Activated naive CD8-positive, alpha-beta T cell treated with anti-CD3 and anti-CD28 coated beads, Interleukin-2, amount 10 ng/mL, durations not matched to agents 7 days and 5 days (primary cell): ENCODE measurements at places on chromosomes 2 and 18.

DNA sequence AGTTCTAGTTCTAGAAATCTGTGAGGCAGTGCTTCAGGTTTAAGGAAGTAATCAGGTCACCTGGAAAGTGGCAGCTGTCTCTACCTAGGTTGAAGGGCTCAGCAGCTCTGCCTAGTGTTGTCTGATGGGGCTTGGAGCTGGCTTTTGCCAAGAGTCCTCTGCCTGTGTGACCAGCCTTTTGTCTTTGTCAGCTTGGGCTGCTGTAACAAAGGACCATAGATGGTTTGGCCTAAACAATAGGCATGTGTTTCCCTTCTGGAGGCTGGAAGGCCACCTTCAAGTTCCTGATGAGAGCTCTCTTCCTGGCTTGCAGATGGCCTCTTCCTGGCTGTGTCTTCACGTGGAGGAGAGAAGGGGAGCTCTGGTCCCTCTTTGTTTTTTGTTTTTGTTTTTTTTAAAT lies 13.3 kb downstream of the UBE2F start:
- no peak for DNase-seq

DNA sequence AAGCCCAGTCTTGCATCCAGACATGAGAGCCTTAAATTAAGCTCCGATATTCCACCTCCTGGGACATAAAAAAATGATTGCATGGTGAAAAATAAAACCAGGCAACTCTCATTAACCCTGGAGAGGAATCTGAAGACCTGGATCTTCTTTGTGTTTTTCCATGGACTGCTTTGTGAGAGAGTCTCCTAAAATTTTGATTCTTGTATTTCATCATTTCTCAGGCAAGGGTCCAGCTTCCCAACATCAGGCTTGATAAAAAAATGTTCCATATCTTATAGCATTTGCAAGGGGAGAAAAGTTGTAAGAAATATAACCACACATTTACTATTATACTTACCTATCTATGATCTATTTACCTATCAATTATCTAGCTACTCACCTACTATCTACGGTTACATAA lies 327.5 kb upstream of the SPHKAP start:
- no peak for DNase-seq

GRCh38 chr2:157771234-157771633 lies 104.9 kb downstream of the ACVR1 start:
- no peak for DNase-seq

DNA sequence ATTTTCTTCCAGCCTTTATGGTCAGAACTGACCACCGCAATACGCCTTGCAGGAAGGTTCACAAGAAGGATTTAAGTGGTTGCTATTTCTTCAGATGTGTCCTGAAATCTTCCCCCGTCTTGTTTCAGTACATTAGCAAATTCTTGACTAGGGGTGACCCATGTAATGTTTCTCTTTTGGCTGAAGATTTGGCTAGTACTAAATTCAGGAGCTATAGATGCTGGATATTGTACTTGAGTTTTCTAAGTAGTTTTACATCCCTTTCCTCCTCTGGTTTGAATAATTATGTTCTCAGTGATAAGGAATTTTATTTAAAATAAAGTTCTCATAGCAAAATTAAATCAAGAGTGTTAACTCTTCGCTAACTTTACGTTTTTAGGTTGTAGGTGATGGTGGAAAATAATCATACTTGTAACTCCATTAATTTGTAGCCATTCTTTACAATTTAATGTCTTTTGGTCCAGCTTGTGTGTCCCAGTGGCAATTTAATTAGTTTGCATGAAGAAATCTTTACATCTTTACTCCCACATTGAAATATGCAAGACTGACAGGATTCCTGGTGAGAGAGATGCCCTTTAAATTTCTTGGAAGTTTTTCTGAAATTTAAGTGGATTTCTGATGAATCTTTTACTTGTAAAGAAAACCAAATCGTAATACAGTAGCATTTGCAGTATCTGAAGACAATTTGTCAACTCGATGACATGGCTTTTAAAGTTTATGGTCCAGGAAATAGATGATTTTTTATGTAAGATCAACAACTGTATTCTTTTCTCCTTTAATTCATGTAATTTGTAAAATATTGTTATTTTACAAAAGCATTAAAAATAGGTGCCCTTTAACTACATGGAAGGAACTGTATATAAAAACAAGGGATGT lies 2.8 kb downstream of the PHLPP1 start:
- DNase-seq: no peak

GRCh38 chr2:60510713-60511112 lies 42.7 kb downstream of the BCL11A start:
- no peak for DNase-seq

DNA sequence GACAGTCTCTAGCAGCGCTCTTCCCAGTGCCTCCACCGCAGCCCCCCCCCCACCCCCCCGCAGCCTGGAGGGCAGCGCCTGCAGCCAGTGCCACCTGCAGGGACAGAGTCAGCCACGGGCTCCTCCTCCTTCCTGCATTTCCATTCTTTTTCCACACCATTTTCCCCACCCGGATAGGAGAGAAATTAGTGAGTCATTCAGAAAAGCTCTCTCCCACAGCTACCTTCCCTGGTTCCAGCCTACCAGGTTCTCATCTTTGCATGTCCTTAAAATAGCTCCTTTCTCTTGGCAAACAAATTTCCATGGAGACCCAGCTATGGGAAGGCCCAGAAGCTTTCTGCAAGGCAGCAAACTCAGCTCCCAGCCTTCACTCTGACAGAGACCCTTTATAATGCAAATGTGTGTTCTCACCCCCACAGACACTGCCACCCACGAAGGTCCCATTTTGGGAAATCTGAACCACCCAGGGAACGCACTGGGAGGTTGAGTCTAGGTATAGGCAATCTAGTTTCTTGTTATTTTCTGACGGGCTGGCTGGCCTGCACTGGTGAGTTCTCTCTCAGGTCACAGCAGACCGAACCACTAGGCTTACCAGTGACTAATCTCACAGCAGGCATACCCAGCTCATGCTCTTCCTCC lies 41.8 kb upstream of the ATG16L1 start:
- no peak for DNase-seq

GRCh38 chr2:118558846-118559245 lies 288.6 kb downstream of the EN1 start:
- no peak for DNase-seq

DNA sequence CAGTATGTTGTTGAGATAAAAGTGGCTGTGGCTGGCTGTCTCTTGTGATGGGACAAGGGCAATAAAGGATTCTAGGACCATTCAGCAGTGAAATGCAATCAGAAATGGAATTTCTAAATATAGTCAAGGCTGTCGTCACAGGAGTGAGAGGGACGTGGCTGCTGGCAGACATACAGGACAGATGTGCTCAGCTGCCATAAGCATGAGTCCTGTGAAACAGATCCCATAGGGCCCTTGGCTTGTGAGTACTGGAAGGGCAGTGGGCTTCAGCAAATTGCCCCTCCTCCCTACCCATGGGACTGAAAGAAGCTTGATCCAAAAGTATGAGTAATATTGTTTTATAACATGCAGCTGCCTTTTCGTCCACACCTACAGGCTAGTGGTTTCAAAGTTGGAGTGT lies 4.2 kb upstream of the CNNM3 start:
- no peak for DNase-seq

GRCh38 chr18:67590571-67591141 lies 74.1 kb upstream of the DSEL start:
- no peak for DNase-seq

GRCh38 chr2:53170466-53170865 lies 597.1 kb upstream of the CHAC2 start:
- DNase-seq: no peak

DNA sequence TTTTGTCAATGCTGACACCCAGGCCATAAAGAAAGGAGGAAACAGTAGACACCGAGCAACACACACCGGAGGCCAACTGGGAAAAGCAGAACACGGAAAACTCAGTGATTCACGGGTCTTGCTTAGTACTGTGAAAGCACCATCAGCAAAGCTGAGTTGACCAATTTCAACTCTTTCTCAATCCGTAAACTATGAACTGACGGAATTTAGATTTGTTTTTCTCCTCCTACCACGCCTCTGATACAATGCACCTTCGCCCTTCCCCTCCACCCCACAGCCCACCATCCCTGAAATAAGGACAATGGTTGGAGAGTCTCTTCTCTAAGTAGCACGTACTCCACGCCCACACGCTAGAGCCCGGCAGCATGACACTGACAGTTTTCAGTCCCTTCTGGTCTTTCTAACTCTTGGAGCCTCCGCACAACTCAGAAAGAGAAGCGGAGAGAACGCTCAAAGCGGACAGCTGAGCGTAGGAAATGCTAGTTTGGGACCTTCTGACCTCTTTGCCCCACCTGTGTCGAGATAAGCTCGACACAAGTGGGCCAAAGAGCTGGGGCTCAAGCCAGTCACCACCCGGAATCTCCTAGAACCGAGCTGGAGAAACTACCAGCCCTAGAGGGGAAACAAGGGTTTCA lies 669 bp downstream of the LNPK start:
- DNase-seq: no peak

DNA sequence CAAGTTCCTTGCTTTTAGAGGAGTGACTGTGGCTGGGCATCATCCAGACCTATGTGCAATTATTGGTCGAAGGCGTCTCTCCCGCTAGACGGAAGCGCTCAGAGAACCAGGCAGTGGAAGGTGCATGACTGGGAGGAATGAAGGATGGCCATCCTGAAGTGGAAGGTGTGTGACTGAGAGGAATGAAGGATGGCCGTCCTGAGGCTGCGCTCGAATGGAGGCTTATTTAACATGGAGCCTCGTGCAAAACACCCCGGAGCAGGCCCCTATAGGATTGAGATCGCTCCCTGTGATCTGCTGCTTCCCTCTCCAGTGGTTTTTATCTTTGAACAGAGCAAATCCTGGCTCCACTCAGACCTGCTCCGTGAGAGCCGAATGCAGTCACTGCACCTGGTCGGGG lies 140.2 kb upstream of the ID2 start:
- DNase-seq: no peak

DNA sequence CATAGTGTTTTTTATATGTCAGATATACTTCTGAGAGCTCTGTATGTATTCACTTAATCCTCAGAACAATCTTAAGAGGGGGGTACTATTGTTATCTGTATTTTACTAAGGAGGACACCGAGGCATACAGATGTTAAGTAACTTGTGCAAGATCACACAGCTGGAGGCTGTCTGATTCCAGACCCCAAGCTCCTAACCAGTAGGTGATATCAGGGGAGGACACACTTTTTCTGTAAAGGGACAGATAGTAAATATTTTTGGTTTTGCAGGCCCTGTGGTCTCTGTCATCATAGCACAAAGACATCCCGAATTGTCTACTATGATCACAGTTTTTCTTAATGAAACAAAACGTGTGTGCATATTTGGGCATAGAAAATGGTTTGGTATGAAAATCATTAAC lies 143.7 kb downstream of the LAMA3 start:
- no peak for DNase-seq

- DNase-seq: no peak
Measured at GRCh38 chr2:194720462-194720861, 936.6 kb upstream of the SLC39A10 start.

DNA sequence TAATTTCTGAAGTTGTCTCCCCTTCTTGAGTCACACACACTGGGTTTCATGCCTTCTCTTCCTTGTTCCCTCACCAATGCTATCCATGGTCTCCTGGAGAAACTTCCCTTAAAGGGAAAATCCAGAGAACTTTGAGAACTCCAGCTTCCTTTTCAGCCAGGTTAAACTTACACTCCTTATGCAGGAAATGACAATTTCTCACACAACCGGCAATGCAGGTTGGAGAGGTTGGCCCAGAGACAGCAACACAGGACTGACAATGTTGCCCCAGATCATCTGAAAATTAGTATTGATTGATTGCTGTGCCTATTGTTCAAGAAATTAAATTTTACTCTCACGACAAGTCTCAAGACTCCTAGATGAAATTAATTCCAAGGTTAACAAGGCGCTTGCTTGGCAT lies 292.2 kb downstream of the NYAP2 start:
- DNase-seq: no peak

DNA sequence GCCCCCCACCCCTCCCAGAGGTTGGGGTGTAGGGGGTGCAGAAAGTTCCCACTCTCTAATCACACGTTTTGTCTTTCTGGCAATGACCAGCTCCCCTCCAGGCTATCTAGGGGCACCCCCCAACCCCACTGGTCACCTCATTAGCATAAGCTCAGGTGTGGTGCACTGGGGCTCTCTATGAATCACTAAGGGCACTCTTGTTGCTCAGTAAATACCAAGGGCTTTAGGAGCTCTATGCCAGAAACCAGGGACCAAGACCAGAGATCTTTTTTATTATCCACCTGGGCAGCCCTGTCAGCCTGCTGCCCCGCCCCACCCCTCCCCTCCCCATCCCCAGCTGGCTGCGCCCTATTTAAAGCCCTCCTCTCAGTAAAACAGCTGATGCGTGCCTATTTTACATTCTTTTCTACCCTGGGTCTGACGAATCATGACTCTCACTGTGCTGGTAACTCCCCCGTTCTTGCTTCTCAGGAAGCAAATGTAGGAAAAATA lies 24.3 kb downstream of the NCK2 start:
- DNase-seq: peak; percentile 28

DNA sequence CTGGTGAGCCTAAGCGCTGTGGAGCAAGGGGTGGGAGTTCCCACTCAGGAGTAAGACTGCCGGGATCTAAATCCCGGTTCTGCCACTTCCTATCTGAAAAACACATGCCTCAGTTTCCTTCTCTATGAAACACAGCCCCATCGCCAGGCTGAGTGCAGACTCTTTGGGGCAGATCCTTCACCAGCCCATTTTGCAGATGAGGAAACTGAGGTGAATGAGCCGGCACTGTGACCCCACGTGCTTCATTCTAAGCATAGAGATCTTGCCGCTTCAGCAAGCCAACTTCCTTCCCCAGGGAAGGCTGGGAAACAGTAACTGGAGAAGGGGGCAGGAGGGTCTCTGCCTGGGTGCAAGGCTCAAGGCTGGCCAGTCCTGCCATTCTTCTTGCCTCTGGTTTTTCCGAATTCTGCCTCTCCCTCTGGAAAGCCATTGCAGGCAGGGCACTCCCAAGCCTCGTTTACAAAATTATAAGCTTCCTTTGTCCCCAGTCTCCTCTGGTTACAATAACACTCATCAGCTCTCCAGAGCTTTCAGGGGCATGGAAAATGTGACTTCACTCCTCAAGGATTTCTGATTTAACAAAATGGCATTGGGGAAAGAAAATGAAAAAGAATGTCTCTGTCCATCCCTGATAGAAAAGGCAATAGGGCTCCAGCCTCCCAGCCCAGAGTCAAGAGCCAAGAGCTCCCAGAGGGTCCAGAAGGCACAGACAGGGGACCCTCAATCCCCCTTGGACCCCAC lies 249.2 kb downstream of the TNS1 start:
- DNase-seq: no peak

DNA sequence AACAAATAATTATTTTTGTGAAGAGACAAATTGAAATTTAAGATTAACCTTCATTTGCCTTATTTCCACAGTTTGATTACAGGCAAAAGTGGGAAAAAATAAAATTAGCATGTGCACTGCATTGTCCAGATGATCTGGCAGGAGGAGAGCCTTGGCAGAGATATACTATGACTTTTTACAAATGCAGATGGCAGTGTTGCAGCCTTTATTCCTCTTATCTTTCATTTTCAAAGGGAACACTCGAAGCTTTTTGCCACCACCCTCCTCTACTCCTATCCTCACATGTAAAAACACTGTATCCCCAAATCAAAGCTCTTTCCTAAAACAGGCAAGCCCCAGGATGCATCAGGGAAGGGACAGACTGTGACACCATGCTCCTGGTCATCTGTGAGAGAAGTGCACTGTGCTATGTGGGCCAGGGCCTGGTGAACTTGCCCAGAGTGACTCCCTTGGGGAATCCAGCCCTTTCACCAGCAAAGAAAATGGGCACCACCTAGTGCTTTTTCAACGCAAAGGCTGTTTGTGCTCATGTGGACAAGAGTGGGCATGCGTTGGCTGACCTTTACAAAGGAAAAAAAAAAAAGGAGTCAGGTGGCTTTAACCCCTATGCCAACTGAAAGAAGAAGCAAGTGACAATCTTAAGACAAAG lies 74.7 kb upstream of the ETAA1 start:
- DNase-seq: no peak

- DNase-seq: no peak
Measured at GRCh38 chr2:226256237-226256636, 543.4 kb downstream of the IRS1 start.
